ENCODE measurements at places on chromosomes 4 and X.

- DNase-seq, result no peak
These were observed 288.5 kb downstream of the FBXW7 start for GRCh38 chr4:152247271-152247975.

GRCh38 chr4:187961171-187961570 lies 34.4 kb upstream of the ZFP42 start:
- DNase-seq, result no peak

GRCh38 chr4:20641976-20642375 lies 58.3 kb upstream of the PACRGL start:
- DNase-seq, result no peak

DNA sequence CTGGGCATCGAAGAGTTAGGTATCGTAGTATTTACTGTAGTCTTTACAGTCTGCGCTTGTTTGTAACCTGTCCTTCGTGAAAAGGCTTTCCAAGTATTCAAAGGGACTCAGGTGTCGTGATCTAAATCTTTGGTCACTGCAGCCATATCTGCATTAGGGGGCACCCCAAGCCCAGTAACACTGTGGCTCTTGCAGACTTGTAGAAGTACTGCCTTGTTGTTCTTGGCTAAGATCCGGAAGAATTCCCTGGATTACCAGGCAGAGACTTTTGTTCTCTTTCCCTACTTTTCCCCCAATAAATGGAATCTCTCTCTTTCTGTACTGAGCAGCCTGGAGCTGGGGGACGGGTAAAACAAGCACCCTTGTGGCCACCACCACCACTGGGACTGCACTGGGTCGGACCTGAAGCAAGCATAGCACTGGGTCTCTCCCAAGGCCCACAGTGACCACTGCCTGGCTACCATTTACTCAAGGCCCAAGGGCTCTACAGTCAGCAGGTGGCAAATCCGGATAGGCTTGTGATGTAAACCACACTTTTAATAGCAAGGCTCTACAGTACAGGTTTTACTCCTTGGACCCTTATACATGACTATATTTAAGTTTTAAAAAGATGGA lies 12.0 kb downstream of the CXorf58 start:
- no peak for DNase-seq

GRCh38 chrX:12972243-12972642 lies 2.7 kb upstream of the TMSB4X start:
- no peak for DNase-seq

- no peak for DNase-seq
These were observed 41.3 kb upstream of the PRKG2 start for GRCh38 chr4:81256059-81256970.

- no peak for DNase-seq
These were observed 98.7 kb downstream of the KDM6A start for GRCh38 chrX:44971674-44972073.

DNA sequence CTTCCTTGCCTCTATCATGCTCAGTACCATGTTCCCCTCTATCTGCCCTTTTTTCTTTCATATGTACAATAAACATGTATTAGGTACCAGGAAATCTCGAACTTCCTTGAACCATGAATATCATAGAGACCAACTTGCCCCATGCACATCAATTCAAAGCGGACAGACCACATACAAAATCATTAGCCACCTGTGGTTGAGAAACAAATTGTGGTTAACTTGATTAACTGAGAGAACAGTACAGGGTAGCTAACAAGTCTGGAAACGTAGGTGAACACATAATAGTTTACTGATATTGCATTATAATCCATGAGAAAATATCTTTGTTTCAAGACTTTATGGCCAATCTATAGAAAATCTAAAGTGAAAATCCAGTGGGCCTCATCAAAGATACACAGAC lies 8.2 kb downstream of the CASP3 start:
- no peak for DNase-seq

GRCh38 chr4:138312536-138312911 lies 70.4 kb upstream of the SLC7A11 start:
- no peak for DNase-seq

DNA sequence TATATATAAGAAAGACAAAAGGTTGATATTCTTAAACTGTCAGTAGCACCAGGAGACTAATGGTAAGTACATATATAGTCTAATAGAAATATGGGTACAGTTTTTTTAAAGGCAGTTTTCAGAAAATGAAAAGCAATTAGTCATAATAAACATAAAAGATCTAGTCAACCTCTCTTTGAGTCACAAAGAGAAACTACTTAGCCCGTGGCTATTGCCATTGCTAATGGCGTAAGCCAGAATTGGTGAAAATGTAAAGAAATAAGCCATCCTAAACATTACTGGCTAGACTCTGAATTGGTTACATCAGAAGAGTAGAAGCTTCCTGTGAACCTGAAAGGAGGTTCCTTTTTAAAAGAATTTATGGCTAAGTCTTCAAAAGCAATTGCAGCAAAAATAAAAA lies 668.7 kb upstream of the CPEB2 start:
- no peak for DNase-seq

GRCh38 chr4:119261986-119262385 lies 49.5 kb downstream of the USP53 start:
- no peak for DNase-seq

- no peak for DNase-seq
These were observed 104.2 kb upstream of the TET2 start for GRCh38 chr4:105042451-105042850.

- DNase-seq, result no peak
These were observed 19.7 kb downstream of the GPRIN3 start for GRCh38 chr4:89287945-89288344.

GRCh38 chr4:73922766-73923630 lies 53.8 kb downstream of the CXCL1 start:
- no peak for DNase-seq

- no peak for DNase-seq
These were observed 55.9 kb upstream of the USP9X start for GRCh38 chrX:41029332-41029731.

DNA sequence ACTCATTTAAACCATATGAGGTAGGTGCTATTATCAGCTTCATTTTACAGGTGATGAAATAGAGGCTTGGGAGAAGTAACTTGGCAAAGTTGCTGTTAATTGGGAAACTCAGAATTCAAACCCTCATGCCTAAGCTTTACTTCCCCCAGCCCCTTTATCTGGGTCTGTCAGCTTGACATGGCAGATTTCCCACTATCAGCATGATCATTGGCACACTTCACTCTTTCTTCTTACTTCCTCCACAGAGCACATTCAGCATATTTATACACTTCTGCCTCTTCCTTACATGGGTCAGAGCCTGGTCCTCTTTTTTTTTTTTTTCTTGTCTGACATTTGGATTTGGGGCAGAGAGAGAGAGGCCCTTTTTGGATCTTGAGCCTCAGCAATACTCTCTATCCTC lies 56.5 kb upstream of the ARX start:
- no peak for DNase-seq

- no peak for DNase-seq
These were observed 7.3 kb downstream of the RPS4X start for GRCh38 chrX:72269671-72270251.

DNA sequence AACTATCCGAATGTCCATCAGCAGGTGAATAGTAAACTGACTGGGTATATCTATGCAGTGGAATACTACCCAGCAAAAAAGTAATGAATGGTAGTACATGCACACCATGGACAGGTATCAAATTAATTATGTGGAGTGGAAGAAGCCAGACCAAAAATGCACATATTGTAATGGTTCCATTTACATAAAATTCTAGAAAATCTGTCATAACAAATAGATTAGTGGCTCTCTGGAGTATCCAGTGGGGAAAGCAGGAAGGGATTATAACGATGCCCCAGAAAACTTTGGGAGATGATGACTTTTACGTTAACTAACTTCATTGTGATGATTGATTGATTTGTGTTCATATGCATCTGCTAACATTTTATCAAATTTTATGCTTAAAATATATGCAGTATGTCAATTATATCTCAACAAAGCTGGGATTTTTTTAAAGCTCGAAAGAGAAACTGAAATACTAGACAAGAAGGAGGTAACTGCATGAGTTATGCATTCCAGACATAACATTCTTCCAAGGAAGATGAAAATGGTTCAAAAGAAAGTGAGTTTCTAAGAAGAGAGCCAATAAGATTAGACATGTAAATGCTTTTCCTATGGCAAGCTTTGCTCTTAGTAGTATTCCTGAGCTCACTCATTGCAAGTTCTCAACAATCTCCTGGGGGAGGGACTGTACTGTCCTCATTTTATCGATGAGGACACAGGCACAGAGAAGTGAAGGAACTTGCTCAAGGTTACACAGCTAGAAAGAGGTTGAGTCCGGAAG lies 58.6 kb upstream of the MSX1 start:
- DNase-seq, result no peak
